ENCODE measurements at places on chromosomes 2 and 18.

- no peak for DNase-seq
Observed at GRCh38 chr2:241088791-241089732, 13.0 kb downstream of the MTERF4 start.

GRCh38 chr2:98333922-98334321 lies 12.3 kb upstream of the CNGA3 start:
- DNase-seq: no peak

DNA sequence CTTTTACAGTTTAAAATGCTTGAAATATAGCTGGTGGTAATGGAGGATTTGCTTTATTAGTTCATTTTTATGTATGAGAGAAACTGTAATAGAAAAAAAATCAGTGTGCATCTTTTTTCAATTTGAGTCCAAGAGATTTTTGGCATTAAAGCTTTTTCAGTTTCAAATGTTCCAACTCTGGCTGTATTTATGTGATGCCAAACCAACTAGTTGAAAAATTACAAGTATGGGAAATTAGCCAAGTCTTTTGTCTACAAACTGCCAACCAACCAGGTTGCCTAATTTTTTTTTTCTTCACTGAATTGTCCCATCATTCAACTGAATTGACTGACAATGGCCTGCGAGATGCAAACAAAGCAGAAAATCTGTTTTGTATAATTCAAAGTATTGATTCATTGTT lies 95.7 kb downstream of the ICOS start:
- no peak for DNase-seq

DNA sequence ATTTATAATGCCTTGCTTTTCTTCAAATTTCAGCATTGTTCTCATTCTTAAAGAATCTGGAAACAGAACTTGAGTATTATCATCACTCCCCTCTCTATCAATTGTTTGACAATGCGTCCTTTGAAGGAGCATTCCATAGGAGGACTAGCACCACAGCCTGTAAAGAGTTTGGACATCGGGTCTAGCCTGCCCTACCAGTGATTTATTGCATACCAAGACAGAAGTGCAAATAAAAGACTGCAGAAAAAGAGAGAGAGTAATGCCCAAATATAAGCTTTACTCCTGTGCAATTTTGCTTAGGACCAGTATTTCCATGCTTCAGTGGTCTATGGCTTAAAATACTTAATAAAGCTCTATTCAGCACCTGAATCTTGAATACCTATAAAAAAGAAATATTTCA lies 55.4 kb upstream of the MAP2 start:
- DNase-seq: no peak

- DNase-seq: no peak
Observed at GRCh38 chr2:47666332-47666731, 116.6 kb upstream of the MSH6 start.

- DNase-seq: no peak
Observed at GRCh38 chr2:83899271-83899670, 559.8 kb downstream of the SUCLG1 start.

- DNase-seq: no peak
Observed at GRCh38 chr2:178422097-178422496, 28.9 kb downstream of the PRKRA start.
